ENCODE measurements at places on chromosomes 12 and 14. TPM values are rescaled to one million over a fixed set of nuclear protein-coding genes. Genes with fewer than 3 reads are reported as not detected.

The C12orf54 gene
- total RNA-seq, result 1.9 TPM

The CALCOCO1 gene
- 74.6 TPM for total RNA-seq

The GCH1 gene
- 8.6 TPM for total RNA-seq

The PPP1R36 gene
- 0.47 TPM for total RNA-seq

The PSME1 gene
- 126 TPM for total RNA-seq

The ACSM4 gene
- not detected for total RNA-seq

The KRT6C gene
- 0.19 TPM for total RNA-seq

The C12orf42 gene
- total RNA-seq, result not detected

The GDF3 gene
- total RNA-seq, result not detected

The ARHGAP9 gene
- 0.69 TPM for total RNA-seq

The MRPL52 gene
- 172 TPM for total RNA-seq

The TOMM20L gene
- not detected for total RNA-seq

The NFE2 gene
- 0.40 TPM for total RNA-seq

The PZP gene
- not detected for total RNA-seq

The LRTM2 gene
- total RNA-seq, result not detected

The KRT73 gene
- not detected for total RNA-seq

The RNASE4 gene
- 2.4 TPM for total RNA-seq

The CD163L1 gene
- total RNA-seq, result 3.5 TPM

The SPATA7 gene
- total RNA-seq, result 3.7 TPM

The IFI27 gene
- 2.0 TPM for total RNA-seq

The P2RX4 gene
- total RNA-seq, result 8.1 TPM

The RTN1 gene
- total RNA-seq, result 9.8 TPM
